Keratinocyte (primary cell): ENCODE measurements at places on chromosomes 11 and 22.
A peak's percentile ranks its signal among the peaks of the same experiment; 100 is the strongest.

GRCh38 chr11:33687733-33688479, 12.7 kb downstream of the C11orf91 start:
- no peak for DNase-seq

- DNase-seq, result no peak
Observed at GRCh38 chr11:34459507-34460162, 20.9 kb downstream of the CAT start.

- no peak for DNase-seq
Observed at GRCh38 chr11:117421476-117421875, 93.8 kb downstream of the CEP164 start.

DNA sequence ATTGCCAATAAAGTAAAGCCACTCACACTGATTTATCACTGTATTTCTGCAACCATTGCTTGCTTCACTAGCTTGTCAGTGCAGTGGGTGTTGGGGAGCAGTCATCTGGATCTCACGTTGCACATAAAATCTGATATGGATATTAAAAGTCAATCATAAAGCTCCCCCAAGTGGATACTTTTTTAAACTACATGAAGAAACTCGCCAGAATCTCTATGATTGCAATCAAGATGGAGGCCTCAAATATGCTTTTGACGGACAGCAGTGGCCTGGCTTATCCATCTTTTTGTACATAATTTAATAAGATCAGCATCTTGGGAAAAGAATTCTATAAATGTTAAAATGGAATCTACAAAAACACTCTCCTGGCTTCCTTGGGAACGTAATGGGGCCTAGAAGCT, 137.7 kb downstream of the WT1 start:
- DNase-seq, result peak; percentile 4

GRCh38 chr22:21082248-21082647, 36.5 kb downstream of the LRRC74B start:
- no peak for DNase-seq

- no peak for DNase-seq
Observed at GRCh38 chr22:36141481-36141880, 19.1 kb downstream of the APOL3 start.

- DNase-seq, result no peak
Observed at GRCh38 chr11:75733431-75734107, 15.9 kb downstream of the MOGAT2 start.
